ENCODE measurements at places on chromosomes 7 and 10. TPM values are rescaled to one million over a fixed set of nuclear protein-coding genes. Genes with fewer than 3 reads are reported as not detected.

- DNase-seq = no peak
These were observed 16.5 kb downstream of the GRID1 start for GRCh38 chr10:86349940-86350630.

- no peak for DNase-seq
These were observed 190.6 kb downstream of the CELF2 start for GRCh38 chr10:11208243-11208642.

DNA sequence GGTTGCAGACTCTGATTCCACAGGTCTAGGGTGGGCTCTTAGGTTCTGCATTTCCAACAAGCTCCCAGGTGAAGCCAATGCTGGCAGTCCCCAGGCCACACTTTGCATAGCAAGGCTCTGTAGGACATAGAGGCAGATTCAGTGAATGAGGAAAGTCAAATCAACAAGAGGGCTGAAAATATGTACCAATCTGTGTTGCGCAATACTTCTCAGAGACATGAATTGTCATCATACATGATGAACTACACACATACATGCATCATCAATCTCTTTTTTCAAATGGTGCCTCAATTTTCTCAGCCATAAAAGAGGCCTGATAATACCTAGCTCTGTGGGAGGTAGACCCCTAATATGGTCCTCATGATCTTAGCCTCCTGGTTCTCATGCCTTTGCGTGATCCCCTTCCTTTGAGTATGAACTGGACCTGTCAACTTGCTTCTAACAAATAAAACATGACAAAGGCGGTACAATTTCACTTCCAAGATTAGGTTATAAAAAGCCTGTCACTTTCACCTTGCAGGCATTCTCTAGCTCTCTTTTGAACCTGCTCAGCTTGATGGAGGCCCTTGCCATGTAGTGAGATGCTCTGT, 49.0 kb downstream of the PIK3CG start:
- no peak for DNase-seq

DNA sequence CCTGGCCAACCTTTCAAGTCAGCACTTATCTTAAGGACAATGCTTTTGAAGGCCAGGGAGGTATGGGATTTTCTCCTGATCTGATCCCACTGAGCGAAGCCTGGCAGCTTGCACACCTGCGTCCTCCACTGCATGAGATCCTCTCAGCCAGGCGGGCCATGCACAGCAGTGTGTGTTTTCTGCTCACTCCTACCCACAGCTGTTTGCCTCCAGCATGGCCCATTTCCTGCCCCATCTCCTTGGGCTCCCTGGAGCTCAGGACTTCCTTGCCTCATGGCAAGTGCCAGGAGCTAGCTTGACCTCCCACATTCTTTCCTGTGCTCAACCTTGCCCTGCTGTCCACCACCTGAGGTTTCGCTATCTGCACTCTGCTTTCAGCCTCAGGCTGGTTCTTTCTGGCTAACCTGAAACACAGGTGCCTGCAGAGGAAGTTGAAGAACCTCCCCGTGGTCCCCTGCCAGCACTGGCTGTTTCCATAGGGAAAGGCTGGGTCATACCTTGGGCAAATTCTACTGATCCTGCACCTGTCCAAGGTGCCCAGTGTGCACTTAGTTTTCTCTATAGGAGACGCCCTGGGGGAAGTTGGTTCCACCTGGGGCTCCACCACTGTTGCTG, 43.9 kb upstream of the EEPD1 start:
- DNase-seq = no peak

GRCh38 chr7:36583318-36583717, 141.0 kb downstream of the AOAH start:
- no peak for DNase-seq

- no peak for DNase-seq
These were observed 598.3 kb upstream of the GALNT17 start for GRCh38 chr7:70533614-70534013.

GRCh38 chr7:27362026-27362425, 119.4 kb downstream of the EVX1 start:
- DNase-seq = no peak

DNA sequence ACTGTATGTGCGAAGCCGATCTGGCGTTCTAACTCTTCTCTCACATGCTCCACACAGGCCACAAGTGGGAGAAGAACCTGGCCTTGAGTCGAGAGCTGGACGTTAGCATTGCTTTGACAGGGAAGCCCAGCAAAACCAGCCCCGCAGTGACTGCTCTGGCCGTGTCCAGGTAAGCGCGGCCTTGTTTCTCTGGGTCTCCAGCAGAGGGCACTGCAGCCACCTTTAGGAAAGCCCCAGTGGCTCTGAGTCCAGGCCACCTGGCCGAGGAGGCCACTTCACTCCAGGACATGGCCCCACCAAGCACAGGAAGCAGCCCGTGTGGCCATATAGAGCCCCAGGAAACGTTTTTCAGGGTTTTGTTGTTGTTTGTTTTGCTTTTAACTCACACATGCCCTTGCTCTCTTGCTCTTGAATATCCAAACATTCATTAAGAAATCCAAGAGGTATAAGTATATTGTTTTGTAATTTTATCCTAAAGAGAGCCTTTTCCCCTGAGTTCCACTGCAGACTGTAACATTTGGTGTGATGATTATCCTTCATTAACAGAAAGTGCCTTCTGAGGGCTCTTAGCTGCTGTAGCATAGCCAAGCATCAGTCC, 41.8 kb upstream of the LRRC18 start:
- DNase-seq = peak; percentile 19

The ECHS1 gene
- 69.3 TPM for total RNA-seq

DNA sequence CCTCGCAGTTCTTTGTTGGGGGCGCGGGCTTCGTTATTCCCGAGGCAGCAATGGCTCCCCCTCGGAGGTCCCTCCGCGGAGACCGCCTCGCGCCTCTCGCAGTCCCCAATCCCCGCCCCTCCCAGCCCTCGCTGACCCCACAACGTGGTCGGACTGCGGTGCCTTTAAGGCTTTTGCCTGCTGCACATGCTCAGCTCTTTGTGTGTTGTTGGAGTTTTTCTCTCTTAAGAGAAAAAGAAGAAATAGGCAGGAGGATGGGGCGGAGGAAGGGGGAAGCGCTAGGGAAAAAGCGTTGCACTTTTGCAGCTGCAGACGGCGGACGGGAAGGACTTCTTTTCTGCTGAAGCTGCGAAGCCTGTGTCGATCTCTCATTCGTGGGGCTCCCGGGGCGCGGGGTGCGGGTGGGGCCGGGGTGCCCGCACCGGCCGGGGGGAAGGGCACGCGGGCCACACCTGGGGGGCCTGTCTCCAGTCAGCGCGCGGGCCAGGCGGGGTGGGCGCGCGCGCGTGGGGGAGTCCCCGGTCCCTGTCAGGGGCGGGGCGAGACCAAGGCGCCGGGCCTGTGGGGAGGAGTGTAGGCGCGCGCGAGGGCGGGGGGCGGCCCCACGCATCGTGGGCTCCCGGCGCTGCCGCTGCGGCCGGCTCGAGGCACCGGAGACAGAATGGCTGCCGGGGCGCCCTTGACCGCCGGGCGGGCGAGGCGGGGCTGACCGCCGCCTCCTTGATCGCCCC, 445 bp upstream of the ATRNL1 start:
- DNase-seq = peak; percentile 11

The OR2A12 gene
- total RNA-seq = not detected

GRCh38 chr10:106636766-106637491, 527.6 kb downstream of the SORCS1 start:
- no peak for DNase-seq

The CREM gene
- total RNA-seq = 101 TPM

GRCh38 chr7:71544816-71545215, 412.9 kb downstream of the GALNT17 start:
- DNase-seq = no peak
